ENCODE measurements at places on chromosomes 7 and 10.

DNA sequence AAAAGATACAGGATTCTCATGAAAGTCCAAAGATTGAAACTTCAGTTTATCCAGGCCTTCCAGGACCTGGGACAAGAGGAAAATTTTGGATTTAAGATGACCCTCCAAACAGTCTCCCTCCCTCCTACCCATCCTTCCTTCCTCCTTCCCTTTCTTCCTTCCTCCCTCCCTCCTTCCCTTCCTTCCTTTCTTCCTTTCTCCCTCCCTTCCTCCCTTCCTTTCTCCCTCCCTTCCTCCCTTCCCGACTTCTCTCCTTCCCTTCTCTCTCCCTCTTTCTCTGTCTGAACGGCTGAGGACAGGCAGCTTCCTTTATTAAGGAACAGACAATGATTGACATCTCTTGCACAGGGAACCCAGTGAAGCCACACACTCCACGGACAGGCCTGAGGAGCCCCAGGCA lies 23.3 kb downstream of the SFTPD start:
- no peak for ATAC-seq

DNA sequence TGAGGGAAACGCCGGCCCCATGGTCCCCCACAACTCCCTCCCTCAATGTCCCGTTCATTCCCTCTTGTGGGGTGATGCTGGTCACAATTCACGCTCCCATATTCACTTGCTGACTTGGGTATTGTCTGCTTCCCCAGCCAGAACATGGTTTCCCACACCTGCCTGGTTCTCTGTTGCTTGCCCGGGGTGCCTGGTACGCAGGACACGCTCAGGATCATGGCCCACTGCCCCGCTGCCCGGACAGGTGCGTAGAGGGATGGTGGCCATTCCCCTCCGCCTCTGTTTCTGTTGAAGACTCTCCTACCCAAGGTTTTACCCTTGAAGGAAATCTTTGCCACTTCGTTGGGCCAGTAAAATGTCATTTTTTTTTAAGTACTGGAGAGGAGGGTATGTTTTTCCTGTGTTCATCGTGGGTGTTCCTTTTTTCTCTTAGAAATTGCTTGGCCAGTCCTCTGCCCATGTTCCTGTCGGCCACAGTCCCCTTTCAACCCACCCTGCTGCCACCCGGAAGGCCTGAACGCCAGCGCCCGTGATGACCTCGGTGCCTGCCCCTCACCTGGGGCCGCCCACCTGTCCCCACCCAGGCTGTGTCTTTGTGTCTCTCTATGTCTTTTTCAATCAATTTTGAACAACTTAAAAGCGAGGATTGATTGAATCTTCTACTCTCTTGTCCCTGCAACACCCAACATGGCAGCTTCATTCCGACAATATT lies 38.2 kb downstream of the FOXL3 start:
- ATAC-seq = no peak

- no peak for ATAC-seq
Measured at GRCh38 chr7:149468208-149468607, 7.3 kb upstream of the ZNF777 start.

- no peak for ATAC-seq
Measured at GRCh38 chr7:7793249-7793648, 74.8 kb upstream of the RPA3 start.

- no peak for ATAC-seq
Measured at GRCh38 chr7:143906895-143907294, 4.9 kb upstream of the TCAF1 start.

GRCh38 chr7:150520145-150520544 lies 5.5 kb downstream of the GIMAP7 start:
- ATAC-seq = no peak

DNA sequence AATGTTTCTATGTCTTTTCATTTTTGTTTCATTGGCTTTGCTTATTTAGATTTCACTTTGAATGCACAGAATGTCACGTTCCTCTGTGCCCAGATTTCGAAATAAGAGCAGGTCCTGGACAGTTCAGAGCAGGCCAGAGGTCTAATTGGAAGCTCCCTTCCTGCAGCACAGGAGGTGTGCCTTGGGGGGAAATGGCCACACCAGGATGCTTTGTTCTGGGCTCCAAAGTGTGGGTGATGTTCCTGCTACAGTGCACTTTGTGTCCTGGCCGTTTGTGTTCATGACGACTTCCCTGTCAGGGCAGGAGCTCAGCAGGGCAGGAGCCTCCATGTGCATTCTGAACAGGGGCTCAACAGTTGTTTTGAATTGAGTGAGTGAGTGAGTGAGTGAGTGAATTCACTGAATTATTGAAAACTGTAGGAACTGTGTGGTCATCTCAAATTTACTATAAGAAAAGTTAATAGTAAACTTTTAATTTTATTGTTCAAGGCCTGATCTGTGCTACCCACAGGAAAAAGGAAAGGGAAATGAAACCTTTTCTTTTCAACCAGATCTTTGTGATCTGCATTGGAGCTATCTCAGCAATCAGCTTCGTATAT lies 109.5 kb upstream of the GJD4 start:
- ATAC-seq = peak; percentile 73

GRCh38 chr7:2109936-2110609 lies 122.7 kb downstream of the MAD1L1 start:
- ATAC-seq = peak; percentile 87

GRCh38 chr10:89301232-89301631 lies 614 bp upstream of the IFIT2 start:
- peak; percentile 71 for ATAC-seq

GRCh38 chr10:105956550-105956949 lies 1208.0 kb downstream of the SORCS1 start:
- ATAC-seq = no peak

GRCh38 chr10:125822878-125823662 lies at the start of the genes BCCIP and UROS:
BCCIP (plus strand) TSS chr10:125823546; CDS start chr10:125823558, 12 bp downstream.
UROS (minus strand) TSS chr10:125823258; CDS start chr10:125816499, 6,759 bp downstream.
- ATAC-seq = peak; percentile 93

DNA sequence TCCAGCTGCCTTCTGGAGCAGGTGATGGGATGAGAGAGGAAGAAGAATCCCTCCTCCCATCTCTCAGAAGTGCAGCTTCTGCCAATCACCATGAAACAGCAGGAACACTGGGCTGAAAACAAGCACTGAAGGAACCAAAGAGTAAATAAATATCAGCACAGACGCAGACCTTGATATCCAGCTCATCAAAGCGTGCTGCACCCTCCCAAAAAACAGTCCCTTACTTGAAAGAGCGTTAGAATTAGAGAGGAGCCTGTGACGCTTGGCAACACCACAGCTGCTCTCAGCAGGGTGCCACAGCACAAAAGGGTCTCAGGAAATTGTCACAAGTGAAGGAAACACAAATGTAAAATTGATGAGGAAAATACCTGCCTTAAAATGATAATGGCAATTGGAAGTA lies 39.5 kb downstream of the KLF6 start:
- no peak for ATAC-seq

DNA sequence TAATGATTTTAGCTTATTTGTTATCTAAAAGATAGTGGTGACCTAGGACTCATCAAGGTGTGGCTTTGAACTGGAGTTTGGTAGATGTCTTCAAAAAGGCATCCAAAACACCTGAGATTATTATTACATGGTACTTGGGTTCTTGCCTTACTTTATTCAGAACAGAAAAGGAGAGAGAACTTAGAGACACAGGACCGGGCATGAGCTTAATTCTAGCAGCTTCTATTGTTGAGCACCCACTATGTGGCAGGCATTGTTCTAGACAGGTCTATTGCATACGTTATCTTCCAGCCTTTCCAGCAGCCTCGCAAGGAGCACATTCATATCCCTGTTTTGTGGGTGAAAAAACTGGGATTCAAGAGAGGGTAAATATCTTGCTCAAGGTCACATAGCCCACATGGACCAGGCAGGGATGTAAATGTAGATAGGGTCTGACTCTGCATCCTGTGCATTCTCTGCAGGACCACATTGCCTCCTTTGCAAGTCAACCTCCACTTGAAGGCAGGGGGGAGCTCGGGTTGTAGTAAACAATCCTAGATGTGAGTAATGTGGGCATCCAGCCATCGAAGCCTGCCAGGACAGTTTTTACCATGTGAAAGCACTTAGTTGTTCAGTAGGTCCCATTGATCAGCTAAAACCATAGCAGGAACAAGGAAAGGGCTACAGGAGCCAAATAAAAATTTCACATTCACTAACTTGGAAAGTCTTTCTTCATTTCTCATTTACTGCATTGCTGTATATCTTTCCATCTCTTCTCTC lies 551.4 kb downstream of the LRMDA start:
- ATAC-seq = no peak

- no peak for ATAC-seq
Measured at GRCh38 chr10:132708936-132709335, 77.0 kb downstream of the NKX6-2 start.

Measured in stimulated activated memory B cell treated with anti-CD40 and anti-IgM and Interleukin-4, amounts not matched to agents 10 μg/mL and 1 μg/mL and 100 μg/mL, for 72 hours (primary cell).